Ovary (tissue), 10 donors: ENCODE measurements at places on chromosomes 11 and 22. TPM values are rescaled to one million over a fixed set of nuclear protein-coding genes. Genes with fewer than 3 reads are reported as not detected.

- no peak for DNase-seq
- no peak overlapping the region for H3K27ac ChIP-seq
- peaks cover 2% of the 10 kb centered on the region for H3K4me1 ChIP-seq
Observed at GRCh38 chr22:44519886-44520285, 21.9 kb upstream of the RTL6 start.

- no peaks in the 10 kb centered on the region for H3K27me3 ChIP-seq
- DNase-seq = no peak
- no peaks in the 10 kb centered on the region for H3K4me1 ChIP-seq
- H3K4me3 ChIP-seq = no peak overlapping the region
Observed at GRCh38 chr22:40585310-40585751, 51.2 kb downstream of the MRTFA start.

OR8G1 gene
- not detected for polyA plus RNA-seq

MS4A4E gene
- 0.57 TPM for polyA plus RNA-seq

FLRT1 gene
- polyA plus RNA-seq = 0.13 TPM

- no peaks in the 10 kb centered on the region for H3K27me3 ChIP-seq
- H3K27ac ChIP-seq = no peak overlapping the region
- no peaks in the 10 kb centered on the region for H3K36me3 ChIP-seq
- no peak overlapping the region for H3K4me3 ChIP-seq
- DNase-seq = no peak
Observed at GRCh38 chr22:36923131-36923788, 9.8 kb downstream of the CSF2RB start.

GRCh38 chr11:67290801-67291200, 1.7 kb downstream of the ANKRD13D start:
- H3K27ac ChIP-seq = no peak overlapping the region
- H3K36me3 ChIP-seq = no peaks in the 10 kb centered on the region
- no peaks in the 10 kb centered on the region for H3K27me3 ChIP-seq
- peak; percentile 36 for DNase-seq

- no peak overlapping the region for H3K27ac ChIP-seq
- no peaks in the 10 kb centered on the region for H3K27me3 ChIP-seq
- no peaks in the 10 kb centered on the region for H3K36me3 ChIP-seq
- DNase-seq = no peak
- H3K4me1 ChIP-seq = no peaks in the 10 kb centered on the region
Observed at GRCh38 chr11:29129844-29130243, 887.0 kb downstream of the KCNA4 start.

SGSM1 gene
- polyA plus RNA-seq = 1.6 TPM

CARD10 gene
- 0.72 TPM for polyA plus RNA-seq

ZC3H12C gene
- 7.5 TPM for polyA plus RNA-seq

DNA sequence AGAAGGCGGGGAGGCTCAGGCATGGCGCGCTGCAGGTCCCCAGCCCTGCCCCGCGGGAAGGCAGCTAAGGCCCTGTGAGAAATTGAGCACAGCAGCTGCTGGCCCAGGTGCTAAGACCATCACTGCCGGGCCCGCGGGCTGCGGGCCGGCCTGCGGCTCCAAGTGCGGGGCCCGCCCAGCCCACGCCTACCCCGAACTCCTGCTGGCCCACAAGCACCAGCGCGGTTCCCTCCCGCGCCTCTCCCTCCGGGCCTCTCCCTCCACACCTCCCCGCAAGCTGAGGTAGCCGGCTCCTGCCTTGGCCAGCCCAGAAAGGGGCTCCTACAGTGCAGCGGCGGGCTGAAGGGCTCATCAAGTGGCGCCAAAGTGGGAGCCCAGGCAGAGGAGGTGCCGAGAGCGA, 4.6 kb upstream of the RDX start:
- H3K27ac ChIP-seq = no peak overlapping the region
- no peaks in the 10 kb centered on the region for H3K36me3 ChIP-seq
- DNase-seq = no peak
- H3K27me3 ChIP-seq = no peaks in the 10 kb centered on the region
